EH (cell line): ENCODE measurements at places on chromosomes 5 and 9.

GRCh38 chr9:86926145-86926544 is 21.2 kb downstream of the GAS1 start:
- DNase-seq, result peak; percentile 75

DNA sequence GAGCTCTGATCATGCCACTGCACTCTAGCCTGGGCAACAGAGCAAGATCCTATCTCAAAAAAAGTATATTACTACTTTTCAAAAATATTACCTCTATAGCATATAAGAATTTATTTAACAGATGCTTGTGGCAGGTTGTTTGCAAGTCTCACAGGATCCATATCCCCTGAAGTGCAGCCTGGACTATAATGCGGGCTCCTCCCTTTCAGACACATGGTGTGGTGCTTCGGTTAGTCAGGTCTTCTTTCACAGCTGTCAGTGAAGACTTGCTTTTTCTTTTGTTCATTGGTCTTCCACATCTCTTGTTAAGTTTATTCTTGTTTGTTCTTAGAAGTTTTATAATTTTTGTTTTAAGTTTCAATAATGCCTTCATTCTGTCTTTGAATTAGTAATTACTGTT is 9.4 kb upstream of the HRCT1 start:
- no peak for DNase-seq

- peak; percentile 78 for DNase-seq
These were observed 2.2 kb downstream of the ST6GALNAC6 start for GRCh38 chr9:127897193-127897692.

DNA sequence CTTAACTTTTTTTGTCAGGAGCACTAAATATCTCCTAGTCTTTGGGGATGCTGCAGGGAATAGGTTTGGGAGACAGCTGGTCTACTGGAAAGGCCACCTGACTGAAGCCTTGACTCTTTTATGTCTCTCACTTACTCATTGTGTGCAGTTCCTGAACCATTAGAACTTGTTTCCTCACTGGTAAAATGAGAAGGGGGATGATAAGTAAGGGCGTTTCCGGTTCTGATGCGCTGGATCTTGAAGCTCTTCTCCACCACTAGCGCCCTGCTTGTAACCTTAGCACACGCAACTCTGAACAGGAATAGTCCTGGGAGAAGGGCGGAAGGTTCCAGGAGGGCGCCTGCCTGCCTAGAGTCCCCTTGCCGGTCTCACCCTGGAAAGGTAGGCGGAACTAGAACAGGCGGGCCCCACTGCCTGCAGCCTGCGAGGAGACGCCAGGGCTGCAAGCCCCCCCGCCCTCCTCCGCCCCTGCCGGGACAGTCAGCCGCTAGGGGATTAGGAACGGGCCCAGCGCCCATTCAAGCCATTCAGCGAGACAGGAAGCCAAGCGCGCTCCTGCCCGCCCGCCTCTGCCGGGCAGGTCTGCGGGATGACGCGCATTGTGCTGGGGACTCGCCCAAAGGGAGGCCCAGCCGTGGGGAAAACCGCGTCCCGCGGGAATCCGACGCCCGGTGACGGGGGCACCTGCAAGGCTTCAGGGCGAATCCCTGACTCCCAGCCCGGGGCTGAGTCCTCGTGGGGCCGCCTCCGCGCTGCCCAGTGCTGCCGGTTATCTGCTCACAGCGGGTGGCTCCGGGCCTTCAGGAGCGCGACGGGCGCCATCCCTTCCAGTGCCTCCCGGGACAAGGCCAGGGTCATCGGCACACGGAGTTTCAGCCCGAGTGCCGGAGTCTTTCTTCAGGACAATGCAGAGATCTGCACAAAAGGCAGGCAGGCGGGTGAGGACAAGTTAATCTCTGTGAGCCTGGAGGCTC is 44.0 kb upstream of the XPA start:
- DNase-seq, result peak; percentile 66

DNA sequence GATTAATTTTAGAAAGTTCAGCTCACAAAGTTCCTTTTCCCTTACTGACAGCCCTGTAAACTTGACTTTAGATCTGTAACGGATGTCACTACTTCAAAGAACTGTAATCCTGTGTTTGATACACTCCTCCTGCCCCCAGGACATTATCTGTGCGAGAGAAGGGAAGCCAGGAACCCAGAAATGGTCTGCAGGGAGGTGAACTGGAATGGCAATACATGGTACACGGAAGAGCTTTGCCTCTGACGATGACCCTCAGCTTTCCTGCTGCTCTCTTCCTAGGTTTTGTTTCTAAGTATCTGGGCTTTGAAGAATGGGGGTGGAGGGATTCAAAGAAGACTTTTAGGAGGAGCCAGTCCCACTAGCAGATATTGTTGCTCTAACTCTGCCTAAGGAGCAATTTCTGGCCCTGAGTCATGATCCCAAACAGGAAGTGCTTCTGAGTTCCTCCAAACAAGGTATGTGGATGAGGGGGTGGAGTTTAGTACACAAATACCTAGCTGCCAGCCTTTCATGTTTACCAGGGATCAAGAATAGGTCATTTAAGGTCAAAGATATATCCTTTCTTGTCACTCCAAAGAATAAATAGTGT is 43.4 kb upstream of the TMC1 start:
- peak; percentile 87 for DNase-seq

GRCh38 chr5:123178683-123179082 is 89.6 kb downstream of the PRDM6 start:
- DNase-seq, result no peak

DNA sequence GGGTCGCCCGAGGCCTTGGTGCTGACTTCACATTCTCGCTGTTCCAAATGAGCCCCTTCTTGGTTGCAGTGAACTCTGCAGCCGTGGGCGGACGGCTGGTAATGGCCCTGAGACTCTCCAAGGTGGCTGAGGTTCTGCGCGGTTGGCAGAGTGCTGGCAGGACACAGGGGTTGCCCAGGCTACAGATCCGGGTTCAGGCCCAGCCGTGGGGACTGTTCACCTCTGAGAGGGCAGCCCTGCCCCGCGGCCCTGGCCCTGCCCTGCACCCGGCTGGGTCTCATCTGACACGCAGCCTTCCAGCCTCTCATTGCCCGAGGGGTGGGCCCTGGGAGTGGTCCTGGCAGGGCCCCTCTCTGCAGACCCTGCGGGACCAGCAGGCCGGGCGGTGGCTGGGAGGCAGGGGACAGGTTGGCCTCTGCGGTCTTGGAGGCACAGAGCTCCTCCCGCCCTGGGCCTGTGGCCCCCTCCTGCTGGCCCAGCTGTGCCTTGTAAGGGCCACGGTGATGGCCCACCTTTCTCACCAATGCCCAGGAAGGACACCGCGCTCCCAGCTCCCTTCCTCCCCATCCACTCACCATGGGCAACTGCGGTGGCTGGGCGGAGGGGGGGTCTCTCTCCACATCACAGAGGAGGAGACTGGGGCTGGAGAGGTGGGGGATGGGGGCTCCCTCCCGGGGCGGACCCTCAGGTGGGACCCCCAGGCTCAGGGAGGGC is 51.6 kb downstream of the AHRR start:
- DNase-seq, result peak; percentile 32

- no peak for DNase-seq
These were observed 142.1 kb downstream of the MLLT3 start for GRCh38 chr9:20480249-20480648.

GRCh38 chr5:179397516-179397915 is 52.3 kb upstream of the ADAMTS2 start:
- DNase-seq, result no peak

- no peak for DNase-seq
These were observed 15.4 kb downstream of the CCDC69 start for GRCh38 chr5:151208481-151208914.

- no peak for DNase-seq
These were observed 110.7 kb downstream of the OLFM1 start for GRCh38 chr9:135198144-135198543.

- DNase-seq, result no peak
These were observed 22.5 kb downstream of the PRUNE2 start for GRCh38 chr9:76883341-76883855.

DNA sequence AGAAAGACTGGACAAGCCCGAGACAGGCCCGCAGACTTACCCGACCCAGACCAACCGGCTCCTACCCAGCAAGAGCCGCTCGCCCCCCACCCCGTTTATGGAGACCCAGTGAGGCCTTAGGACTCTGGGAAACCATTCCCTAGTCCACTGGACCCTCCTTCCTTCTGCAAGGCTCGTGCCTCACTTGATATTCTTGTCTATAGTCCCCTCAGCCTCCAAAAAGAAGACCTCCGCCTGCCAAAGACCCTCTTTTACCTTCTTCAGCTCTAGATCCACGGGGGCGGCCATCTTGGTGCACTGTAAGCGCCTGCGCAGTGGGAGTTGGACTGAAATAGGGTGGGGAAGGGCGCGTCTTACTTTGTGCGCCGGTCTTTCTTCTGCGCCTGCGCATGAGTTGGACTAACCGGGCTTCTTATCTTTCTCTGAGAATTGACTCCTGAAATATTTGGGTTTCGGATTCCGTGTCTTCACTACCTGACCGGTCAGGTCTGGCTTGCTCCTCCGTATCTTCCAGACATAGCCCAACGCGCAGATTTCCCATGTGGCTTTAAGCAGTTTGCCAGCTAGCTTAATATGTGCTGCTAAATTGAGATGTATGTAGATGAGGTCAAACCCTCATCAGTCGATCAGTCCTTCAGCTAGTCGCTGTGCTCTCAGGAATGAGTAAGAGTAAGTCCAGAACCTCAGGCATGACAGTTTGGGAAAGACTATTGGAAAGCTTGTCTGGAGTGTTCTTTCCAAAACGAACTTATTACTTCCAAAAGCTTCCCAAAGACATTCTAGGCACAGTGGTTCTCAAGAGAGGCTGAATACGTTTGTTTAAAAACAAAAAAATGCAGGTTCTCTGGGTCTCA is at the start of gene PFDN1:
TSS of gene PFDN1 (minus strand) at position 316 of the 854 bp plus-strand sequence. CDS start at position 288, 28 bp downstream.
- DNase-seq, result peak; percentile 97

DNA sequence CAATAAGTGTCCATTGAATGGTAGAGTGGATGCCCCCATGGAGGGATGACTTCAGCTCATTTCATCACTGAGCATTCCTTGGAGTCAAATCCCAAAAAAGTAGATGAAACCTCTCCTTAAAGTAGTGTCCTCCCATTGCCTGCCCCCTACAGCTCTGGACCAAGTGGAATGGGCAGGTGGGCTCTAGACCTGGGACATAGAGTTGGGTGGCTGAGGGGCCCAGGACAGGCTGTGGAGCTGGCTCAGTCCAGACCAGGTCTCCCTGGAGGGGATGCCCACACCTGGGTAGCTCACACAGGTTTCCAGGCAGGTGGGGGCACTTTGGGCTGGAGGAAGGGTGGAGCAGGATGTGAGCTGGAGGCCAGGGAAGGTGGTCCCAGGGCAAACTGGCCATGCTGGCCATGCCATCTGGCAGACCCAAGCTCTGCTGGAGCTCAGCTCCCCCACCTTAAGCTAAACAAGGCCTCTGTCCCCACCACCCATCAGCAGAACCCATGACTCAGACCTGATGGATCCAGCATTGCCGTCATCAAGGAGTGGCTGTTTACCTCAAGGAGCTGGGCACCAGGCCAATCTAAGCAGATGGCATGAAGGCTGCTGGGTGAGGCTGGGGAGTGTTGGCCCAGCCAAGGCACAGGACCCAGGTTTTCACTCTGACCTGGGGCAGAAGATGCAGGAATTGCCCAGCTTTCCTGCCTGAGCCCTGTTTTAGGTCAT is 6.2 kb upstream of the SPINK4 start:
- DNase-seq, result peak; percentile 90

DNA sequence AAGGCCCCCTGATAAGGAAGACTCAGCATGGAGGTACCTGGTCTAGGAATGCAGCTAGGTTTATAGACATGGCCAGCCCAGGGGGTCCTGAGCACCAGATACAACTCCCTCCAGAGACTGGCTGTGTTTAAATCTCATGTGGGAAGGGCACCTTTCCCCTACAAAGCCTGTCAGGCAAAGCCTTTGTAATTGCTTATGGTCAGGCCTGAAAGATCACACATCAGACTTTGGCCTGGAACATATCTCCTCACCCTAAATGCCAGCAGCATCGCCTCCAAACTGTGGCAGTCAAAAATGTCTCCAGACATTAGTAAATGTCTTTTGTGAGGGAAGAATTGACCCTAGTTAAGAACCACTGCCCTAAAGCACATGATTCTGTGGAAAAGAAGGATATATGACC is 51.6 kb upstream of the MACIR start:
- DNase-seq, result no peak

DNA sequence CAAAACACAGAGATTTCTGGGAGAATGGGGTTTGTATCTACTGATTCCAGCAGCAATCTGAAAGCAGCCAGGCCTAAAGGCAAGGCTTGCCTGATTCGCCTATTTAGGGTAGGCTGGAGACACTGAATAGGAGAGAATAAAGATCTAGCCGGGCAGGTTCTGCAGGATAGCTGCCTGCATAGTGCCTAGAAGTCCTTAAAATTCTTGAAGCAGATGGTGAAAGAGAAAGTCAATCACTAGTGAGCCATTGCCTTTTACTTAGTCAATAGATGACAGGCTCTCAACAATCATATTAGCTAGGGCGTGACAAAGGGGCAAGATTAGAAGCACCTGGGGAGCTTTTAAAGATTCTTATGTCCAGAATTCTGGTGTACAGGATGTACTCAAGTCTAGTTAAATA is 522.7 kb downstream of the HTR1A start:
- DNase-seq, result no peak

DNA sequence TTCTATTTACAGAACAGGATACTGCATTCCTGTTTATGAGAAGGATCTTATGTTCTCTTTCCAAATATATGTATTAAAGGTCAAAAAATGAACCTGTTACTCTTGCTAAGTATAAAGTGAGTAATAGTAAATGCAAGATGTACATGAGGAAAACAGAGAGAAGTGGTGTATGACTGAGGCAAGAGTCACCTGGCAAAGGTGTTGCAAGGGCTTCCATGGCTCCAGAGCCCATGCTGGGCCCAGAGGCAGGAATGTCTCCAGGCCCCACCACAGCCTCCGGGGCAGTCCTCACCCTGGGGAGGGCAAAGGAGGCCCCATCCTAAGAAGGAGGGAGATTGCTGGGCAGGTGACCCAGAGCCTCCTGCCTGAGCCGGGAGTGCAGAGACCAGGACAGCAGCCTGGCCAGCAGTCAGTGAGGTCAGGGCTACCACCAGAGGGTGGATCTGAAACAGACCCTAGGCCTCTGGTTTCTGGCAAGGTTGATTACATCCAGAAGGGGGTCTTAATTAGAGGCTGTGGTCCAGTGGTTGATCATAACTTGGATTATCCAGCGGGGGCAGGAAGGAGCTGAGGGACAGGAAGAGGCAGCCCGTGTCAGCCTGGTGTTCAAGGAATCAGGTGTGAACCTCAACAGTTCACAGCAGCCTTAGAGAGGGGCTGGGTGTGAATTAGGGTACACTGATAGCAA is 57.3 kb upstream of the CPLX2 start:
- no peak for DNase-seq
